ENCODE measurements at places on chromosomes 3 and 15.

DNA sequence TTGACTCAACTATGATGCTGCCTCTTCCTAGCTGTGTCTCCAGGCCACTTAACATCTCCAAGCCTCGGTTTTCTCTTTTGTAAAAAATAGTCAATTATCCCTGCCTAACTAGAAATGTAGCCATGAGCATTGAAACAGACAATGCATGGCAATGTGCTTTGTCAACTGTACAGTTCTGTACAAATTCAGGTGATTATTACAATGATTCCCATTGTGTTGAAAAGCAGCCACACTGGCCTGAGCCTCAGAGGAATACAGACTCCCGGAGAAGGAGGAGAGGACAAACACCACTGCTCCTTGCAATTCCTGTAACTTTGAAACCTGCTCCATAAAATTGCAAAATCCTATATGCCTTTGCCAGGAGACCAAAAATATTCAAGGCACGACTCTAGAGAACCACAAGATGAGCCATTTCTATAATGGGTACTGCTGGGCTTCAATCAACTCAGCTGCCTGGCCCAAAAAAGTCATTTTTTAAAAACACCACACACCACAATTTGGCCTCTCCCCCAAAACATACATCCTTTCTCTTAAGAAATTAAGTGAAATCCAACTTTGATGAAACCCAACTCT lies 28.6 kb downstream of the DAPK2 start:
- DNase-seq, result no peak

DNA sequence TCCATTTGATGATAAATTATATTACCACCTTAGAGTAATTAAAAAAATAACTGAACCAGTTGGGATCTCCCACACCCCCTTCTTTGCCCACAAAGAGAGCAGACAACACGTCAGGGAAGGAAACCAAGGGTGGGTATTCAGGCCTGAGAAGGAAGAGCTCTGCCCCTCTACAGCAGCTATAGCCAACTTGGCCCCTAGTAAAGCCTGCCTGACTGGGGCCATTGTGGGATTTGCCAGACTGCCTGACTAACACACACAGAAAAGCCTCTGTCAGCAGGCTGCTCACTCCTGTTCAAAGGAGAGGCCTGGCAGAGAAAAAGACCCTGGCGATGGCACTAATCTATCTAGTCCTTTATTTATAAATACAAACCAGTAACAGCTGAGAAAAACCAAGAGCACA lies 41.4 kb downstream of the ATP8B4 start:
- DNase-seq, result no peak

DNA sequence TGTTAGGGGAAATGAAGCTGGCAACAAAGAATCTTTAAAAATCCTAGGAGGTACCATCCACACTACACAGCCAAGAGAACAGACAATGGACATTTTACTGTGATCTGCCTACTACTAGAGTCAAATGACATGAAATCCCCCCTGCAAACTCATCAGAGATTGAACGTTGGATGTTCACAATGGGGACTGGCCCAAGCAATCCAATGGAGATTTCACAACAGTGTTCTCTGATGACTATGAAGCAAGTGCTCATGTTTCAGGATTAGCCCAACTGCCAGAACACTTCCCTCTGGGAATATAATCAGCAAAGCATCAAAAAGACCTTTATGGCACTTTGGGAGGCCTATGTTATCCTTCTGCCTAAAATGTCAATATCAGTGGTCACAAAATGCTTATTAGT lies 97.8 kb downstream of the IGSF11 start:
- DNase-seq, result no peak

DNA sequence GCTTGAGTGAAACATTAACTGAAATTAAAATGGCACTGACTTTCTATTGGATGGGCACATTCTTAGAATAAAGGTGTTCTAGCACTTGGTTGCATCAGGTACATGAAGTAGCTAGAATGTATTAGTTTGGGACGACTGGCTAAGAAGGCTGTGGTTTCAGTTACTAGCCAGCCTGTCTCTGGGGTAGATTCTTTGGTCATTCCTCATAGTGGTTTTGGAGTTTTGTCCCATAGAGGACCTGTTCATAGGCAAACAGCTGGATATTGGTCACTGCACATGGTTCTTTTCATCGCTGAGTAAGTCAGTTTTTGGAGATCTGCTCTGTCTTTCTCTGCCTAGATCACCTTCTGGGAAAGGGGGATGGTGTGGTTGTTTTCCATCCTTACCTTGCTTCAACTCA lies 55.3 kb downstream of the ADAMTSL3 start:
- peak; percentile 50 for DNase-seq

DNA sequence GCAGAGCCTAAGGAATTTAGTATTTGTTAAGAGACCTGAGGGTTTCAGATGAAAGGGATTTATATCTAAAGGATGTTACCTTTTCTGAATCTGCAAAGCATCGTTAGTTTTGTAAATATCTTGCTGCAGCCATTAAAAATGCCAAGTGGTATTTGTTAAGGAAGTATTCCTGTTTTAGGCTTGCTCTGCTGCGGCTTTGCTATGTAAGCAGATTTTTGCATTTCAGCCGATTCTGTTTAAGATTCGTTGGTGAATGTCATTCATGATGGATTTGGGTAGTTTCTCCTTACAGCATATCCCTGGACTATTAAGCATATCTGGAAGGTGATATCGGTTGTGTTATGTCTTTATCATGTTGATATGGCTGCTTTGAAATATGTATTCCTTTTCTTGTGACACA lies 1.0 kb downstream of the USP8 start:
- no peak for DNase-seq

DNA sequence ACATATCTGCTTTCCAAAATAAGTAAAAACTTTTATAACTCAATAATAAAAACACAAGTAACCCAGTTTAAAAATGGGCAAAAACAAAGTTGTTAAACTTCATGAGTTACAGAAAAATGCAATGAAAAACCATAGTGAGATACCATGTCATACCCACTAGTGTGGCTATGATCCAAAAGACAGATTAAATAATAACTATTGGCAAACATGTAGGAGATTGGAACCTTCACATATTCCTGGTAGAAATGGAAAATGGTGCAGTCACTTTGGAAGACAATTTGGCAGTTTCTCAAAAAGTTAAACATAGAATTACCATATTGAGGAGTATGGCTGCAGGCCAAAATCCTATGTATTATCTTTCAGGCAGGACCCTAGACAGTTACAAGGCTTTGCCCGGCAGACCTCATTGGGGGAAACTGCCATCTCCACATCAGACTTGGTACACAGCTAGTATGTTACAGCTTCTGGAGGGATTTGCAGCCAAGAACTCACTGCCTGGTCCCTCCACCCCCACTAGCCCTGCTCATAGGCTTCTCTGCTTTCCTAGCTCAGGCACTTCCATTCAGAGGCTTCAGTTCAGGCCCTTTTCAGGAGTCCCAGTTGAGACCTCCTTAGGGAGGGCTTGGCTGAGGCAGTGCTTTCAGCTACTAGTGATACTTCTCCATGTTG lies 147.8 kb downstream of the NEK10 start:
- DNase-seq, result no peak

DNA sequence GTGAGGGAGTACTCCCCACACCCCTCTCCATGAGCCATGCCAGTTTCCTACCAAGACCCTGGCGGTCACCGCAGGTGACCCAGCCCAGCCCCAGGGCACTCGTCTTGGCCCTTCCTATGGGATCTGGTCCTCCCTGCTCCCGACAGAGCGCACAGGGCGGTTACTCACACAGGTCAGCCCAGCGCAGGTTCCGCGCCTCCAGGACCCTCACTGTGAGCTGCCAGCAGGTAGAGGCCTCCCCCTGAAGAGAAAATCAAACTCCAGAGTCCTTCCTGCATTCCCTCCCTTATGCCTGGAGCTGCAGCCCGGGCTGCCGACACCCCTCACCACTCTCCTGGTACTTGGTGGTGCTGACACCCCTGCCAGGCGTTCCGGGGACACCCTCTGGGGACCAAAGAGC lies 6.9 kb downstream of the PLA2G4D start:
- no peak for DNase-seq

DNA sequence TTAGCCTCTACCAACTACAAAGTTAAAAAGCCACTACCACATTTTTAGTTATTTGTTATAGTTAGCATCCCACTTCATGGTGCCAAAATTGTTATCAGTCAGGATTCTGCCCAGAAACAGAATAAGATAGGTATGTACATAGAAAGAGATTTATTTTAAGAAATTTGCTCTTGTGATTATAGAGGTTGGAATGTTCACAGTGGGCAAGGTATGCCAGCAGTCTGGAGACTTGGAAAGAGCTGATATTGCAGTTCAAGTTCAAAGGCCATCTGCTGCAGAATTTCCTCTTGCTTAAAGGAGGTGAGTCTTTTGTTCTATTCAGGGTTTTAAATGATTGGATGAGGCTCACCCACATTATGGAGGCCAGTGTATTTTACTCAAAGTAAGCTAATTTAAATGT lies 143.8 kb upstream of the POU1F1 start:
- DNase-seq, result no peak

GRCh38 chr3:188200481-188200880 lies 46.5 kb downstream of the LPP start:
- DNase-seq, result no peak

DNA sequence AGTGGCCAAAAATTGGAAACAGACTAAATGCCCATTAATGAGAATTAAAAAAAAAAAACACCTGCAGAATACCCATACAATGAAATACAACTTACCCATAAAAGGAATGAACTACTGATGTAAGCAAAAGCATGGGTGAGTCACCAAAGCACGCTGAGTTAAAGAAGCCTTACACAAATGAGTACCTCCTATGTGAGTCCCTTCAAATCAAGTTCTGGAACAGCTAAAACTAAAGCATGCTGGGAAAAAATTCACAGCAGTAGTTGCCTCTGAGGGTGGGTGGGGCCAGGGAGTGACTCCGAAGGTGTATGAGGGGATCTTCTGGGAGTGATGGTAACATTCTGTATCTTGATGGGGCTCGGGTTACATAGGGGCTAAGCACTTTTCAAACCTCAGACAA lies 11.4 kb downstream of the MYO5C start:
- DNase-seq, result peak; percentile 74

- peak; percentile 85 for DNase-seq
Measured at GRCh38 chr15:77440378-77440999, 19.8 kb downstream of the HMG20A start.

DNA sequence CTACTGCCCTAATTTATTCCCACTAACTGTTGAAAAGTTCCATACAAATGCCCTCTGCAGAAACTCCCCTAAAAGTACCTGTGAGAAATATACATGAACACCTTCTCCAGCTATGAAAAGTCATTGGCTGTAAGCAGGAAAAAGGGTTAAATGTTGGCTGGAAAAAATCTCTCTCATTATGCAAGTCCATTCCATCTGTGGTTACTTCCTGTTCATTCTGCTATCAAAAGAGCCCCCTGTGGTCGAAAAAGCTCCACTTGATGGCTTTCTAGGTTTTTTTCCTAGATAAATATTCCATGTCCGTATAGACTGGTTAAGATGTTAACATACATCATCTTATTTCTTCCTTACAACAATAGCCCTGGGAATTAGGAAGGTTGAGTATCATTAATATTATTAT lies 56.2 kb upstream of the AKAP13 start:
- DNase-seq, result peak; percentile 61

- no peak for DNase-seq
Measured at GRCh38 chr3:123793425-123793824, 90.7 kb downstream of the MYLK start.

- peak; percentile 90 for DNase-seq
Measured at GRCh38 chr3:128946411-128946810, 47.5 kb downstream of the CFAP92 start.

GRCh38 chr3:126517291-126517951 lies at the start of gene UROC1:
Gene UROC1, minus strand, starts transcription at chr3:126517773. Its CDS starts 54 bp downstream, at chr3:126517719.
- no peak for DNase-seq

DNA sequence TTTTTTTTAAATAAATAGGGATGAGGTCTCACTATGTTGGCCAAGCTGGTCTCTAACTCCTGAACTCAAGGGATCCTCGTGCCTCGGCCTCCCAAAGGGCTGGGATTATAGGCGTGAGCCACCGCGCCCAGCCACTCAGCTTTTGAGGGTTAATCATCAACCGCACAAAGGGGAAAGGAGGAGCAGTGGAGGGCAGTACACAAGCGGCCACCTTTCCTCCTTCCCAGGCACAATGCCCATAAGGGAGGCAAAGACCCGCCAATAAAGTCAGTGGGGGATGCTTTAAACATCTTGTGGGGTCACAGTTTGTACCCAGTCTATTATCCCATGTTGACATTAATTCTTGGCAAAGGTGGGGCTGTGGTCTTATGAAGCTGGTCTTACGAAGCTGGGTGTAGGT lies 32.4 kb downstream of the EHD4 start:
- DNase-seq, result no peak

DNA sequence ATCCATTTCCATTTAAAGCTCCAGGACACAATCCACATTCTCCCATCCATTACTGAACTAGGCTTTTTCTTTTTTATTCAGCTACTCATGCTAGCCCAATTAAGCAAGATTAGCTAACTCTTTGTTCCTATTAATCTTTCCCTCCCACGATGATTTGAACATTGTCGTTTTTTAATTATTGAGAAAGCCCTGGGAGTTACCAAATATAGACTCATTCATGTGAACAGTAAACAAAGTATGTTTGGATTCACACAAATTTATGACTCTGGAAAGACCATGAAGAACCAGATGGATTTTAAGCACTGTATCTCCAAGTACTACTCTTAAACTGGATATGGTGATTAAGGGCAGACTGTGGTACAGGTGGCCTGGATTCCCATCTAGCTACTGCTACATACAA lies 82.2 kb downstream of the STRIT1 start:
- DNase-seq, result no peak

DNA sequence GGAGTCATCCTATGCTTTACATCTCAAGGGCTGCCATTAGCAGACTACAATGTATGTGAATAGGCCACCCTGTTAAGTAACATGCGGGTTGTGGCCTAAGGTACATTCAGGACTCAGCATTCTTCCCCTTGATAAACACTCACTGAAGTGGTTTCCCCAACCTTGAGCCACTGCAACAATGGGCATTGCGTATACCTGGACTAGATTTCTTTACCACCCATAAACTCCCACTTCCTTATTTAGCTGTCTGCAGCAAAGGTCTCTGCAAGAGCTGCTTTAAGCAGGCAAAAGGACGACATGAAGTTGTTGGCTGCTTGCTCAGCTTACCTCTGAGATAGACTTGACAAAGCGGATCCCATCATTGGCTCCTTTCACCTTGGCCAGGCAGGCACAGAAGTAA lies 16.2 kb downstream of the FYCO1 start:
- DNase-seq, result no peak

DNA sequence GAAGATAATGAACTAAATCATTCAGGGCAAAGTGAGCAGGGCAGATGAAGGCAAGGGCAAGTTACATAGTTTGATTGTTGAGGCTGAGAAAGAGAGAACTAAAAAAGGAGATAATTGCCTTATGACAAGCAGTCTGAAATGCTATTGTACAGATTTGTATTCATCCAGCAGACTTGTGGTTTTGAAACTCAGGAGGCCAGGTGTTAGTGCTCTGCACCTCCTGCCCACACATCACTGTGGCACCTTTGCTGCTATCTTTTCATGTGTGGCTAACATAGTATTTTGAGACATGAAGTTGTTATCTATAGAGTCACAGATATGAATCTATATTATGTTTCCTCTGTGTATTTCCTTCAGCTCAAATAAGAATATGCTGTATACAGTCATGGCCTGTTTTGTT lies 24.3 kb upstream of the SUCLG2 start:
- DNase-seq, result no peak

DNA sequence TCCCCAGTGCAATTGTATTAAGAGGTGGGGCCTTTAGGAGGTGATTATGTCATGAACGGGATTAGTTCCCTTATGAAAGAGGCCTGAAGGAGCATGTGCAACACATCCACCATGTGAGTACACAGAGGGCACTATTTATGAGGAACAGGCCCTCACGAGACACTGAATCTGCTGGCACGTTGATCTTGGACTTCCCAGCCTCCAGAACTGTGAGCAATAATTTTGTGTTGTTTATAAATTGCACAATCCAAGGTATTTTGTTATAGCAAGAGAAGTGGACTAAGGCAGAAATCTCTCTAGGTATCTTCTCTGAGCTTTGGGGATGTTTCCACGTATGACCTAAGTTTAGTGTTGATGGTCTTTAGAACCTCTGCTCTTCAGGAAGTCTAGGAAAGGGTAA lies 149.3 kb upstream of the CBLB start:
- DNase-seq, result peak; percentile 39

Measured in iris pigment epithelial cell (primary cell).